Activated CD8-positive, alpha-beta memory T cell treated with anti-CD3 and anti-CD28 coated beads, Interleukin-2, amount 10 ng/mL, durations not matched to agents 7 days and 5 days (primary cell): ENCODE measurements at places on chromosomes 7 and 10. TPM values are rescaled to one million over a fixed set of nuclear protein-coding genes. Genes with fewer than 3 reads are reported as not detected.
A peak's percentile ranks its signal among the peaks of the same experiment; 100 is the strongest.

- H3K36me3 ChIP-seq = no peaks in the 10 kb centered on the region
- no peaks in the 10 kb centered on the region for H3K27me3 ChIP-seq
- H3K4me1 ChIP-seq = no peaks in the 10 kb centered on the region
- H3K27ac ChIP-seq = no peak overlapping the region
These were observed 213.5 kb upstream of the TMEM229A start for GRCh38 chr7:124246262-124246863.

- peaks cover 91% of the 10 kb centered on the region for H3K4me1 ChIP-seq
- peaks cover 61% of the 10 kb centered on the region for H3K36me3 ChIP-seq
- H3K27ac ChIP-seq = peak overlapping the region; percentile 99
- peak overlapping the region; percentile 66 for H3K4me3 ChIP-seq
- no peaks in the 10 kb centered on the region for H3K27me3 ChIP-seq
These were observed 16.1 kb downstream of the OGDH start for GRCh38 chr7:44622342-44623151.

- H3K4me3 ChIP-seq = no peak overlapping the region
- no peak overlapping the region for H3K27ac ChIP-seq
- H3K27me3 ChIP-seq = no peaks in the 10 kb centered on the region
These were observed 23.3 kb upstream of the LRRC4 start for GRCh38 chr7:128054511-128054910.

DNA sequence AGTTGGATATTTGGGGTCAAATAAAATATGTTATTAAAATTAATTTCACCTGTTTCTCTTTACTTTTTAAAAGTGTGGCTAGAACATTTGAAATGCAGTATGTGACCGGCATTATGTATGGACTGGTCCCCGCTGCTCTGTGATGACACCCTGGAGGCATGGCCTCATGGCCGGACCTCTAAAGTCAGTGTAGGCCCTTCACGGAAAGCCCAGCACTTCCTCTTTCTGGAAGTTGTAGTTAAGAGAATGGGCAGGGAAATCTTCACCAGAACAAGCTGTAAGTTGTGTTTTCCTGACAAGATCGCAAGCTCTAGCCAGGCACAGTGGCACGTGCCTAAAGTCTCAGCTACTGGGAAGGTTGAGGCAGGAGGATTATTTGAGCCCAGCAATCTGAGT lies 38.3 kb upstream of the SRGN start:
- H3K4me1 ChIP-seq = peaks cover 77% of the 10 kb centered on the region
- no peak overlapping the region for H3K4me3 ChIP-seq
- no peaks in the 10 kb centered on the region for H3K36me3 ChIP-seq
- H3K27ac ChIP-seq = no peak overlapping the region
- no peak for DNase-seq

- H3K4me3 ChIP-seq = no peak overlapping the region
- H3K4me1 ChIP-seq = peaks cover 15% of the 10 kb centered on the region
- peaks cover 1% of the 10 kb centered on the region for H3K36me3 ChIP-seq
These were observed 66.3 kb upstream of the IL6 start for GRCh38 chr7:22660732-22661131.

GRCh38 chr10:100043796-100044195 lies 34.0 kb upstream of the DNMBP start:
- H3K4me3 ChIP-seq = no peak overlapping the region
- H3K27me3 ChIP-seq = peaks cover 13% of the 10 kb centered on the region
- H3K27ac ChIP-seq = no peak overlapping the region
- no peaks in the 10 kb centered on the region for H3K36me3 ChIP-seq
- H3K4me1 ChIP-seq = no peaks in the 10 kb centered on the region
- no peak for DNase-seq

- H3K36me3 ChIP-seq = peaks cover 3% of the 10 kb centered on the region
- no peak for DNase-seq
- peaks cover 49% of the 10 kb centered on the region for H3K27me3 ChIP-seq
- H3K27ac ChIP-seq = no peak within 1 kb of the TSS
- peak within 1 kb of the TSS; percentile 42 for H3K4me3 ChIP-seq
- peaks cover 7% of the 10 kb centered on the region for H3K4me1 ChIP-seq
These were observed at the start of gene PTPRZ1 for GRCh38 chr7:121872831-121873288. PTPRZ1 (plus strand) TSS chr7:121873161; CDS start chr7:121873500, 339 bp downstream.

GRCh38 chr10:68088740-68089139 lies 13.7 kb upstream of the HERC4 start:
- peaks cover 4% of the 10 kb centered on the region for H3K27me3 ChIP-seq
- H3K4me1 ChIP-seq = peaks cover 18% of the 10 kb centered on the region
- no peak for DNase-seq
- peak overlapping the region; percentile 51 for H3K4me3 ChIP-seq
- peaks cover 2% of the 10 kb centered on the region for H3K36me3 ChIP-seq

DNA sequence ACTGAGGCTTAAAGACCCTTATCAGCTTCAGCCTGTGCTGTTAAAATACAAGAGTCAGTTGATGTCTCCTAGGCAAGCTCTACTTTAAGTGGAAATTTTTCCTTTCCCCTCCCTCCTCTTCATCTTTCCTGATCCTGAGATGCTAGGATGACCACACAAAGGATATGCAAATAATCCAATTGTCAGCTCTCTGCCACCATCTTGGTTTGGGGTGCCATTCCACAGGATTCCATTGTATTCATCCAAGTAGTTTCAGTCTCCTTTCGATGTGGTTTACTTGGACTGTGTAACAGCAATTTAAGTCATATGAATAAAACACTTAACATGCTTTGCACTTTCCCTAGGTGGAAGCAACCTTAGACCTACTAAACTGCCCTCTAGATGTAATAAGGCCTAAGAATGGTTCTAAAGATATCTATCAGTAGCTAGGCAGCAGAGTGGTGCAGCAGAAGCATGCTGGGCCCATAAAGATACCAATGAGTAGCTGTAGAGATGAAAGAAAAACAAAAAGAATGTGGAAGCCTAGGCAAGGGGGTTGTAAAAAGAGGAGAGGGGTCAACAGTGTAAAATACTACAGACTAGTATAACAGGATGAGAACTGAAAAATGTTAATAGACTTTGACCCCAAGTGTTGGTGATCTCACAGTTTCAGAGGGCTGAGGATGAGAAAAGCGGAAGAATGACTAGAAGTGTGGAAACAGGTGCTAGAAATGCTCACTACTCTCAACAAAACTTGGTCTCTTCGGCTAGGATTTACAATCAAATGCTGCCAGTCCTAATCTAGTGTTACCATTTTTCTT lies 2.4 kb upstream of the CFAP69 start:
- no peak for DNase-seq
- H3K4me1 ChIP-seq = peaks cover 27% of the 10 kb centered on the region
- peaks cover 51% of the 10 kb centered on the region for H3K27me3 ChIP-seq
- no peak overlapping the region for H3K4me3 ChIP-seq
- no peaks in the 10 kb centered on the region for H3K36me3 ChIP-seq

DNA sequence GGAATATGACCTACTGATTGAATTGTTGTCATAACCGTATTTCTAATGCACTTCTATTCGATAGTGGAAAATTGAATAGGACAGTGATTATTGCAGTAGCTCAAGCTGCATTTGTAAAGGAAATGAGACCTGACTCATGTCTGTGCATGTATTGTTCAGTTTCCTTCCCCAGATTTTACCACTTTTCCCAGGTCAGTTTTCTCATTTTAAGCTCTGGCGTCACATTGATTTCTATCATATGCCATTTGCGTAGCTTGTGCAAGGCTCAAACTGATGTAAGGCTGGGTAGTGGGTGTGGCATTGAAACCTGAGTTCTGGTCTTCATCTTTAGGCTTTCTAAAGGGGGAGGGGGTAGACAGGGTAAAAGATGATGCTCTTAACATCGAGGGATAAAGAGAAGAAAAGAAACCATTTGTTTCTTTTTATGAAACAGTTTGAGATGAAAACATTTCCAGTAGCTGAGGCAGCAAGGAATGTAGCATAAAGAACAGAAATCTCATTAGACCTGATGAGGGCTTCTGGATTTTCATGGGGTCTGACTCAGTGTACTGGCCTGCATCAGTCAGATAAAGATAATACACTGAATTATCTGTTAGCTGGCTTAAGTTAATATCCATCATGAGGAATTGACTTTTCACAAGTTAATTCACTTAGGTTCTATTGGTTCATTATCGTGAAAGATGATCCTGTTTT lies 182.3 kb upstream of the CDCA7L start:
- H3K27ac ChIP-seq = no peak overlapping the region
- H3K27me3 ChIP-seq = peaks cover 43% of the 10 kb centered on the region
- no peak overlapping the region for H3K4me3 ChIP-seq
- peaks cover 6% of the 10 kb centered on the region for H3K4me1 ChIP-seq
- H3K36me3 ChIP-seq = no peaks in the 10 kb centered on the region
- DNase-seq = no peak

DNA sequence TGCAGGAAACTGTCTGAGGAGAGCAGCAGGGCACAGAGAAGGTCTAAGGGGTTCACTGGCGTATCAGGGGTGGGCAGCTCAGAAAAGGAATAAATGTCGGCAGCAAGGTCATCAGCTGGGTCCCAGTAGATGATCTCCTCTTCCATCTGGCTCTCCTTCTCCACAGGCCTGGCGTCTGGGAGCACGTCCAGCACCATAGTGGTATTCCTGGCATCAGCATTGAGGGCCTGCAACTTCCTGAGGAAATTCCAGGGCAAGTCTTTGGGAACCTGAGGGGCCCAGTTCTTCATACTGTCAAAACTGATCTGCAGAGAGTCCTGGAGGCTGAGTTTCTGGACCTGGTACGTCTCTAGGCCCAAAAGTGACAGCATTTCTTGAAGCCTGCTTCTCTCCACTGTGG lies 9.6 kb upstream of the MRPS24 start:
- no peak overlapping the region for H3K4me3 ChIP-seq
- no peak for DNase-seq
- H3K4me1 ChIP-seq = peaks cover 11% of the 10 kb centered on the region
- H3K36me3 ChIP-seq = peaks cover 39% of the 10 kb centered on the region
- no peak overlapping the region for H3K27ac ChIP-seq

GRCh38 chr10:100864978-100865377 lies 47.8 kb upstream of the SLF2 start:
- H3K36me3 ChIP-seq = no peaks in the 10 kb centered on the region
- no peak overlapping the region for H3K27ac ChIP-seq
- H3K27me3 ChIP-seq = peaks cover 53% of the 10 kb centered on the region
- H3K4me1 ChIP-seq = peaks cover 2% of the 10 kb centered on the region
- no peak overlapping the region for H3K4me3 ChIP-seq

- peaks cover 3% of the 10 kb centered on the region for H3K27me3 ChIP-seq
- no peaks in the 10 kb centered on the region for H3K36me3 ChIP-seq
- H3K4me3 ChIP-seq = no peak overlapping the region
- DNase-seq = no peak
- H3K27ac ChIP-seq = no peak overlapping the region
These were observed 123.8 kb downstream of the KCNMA1 start for GRCh38 chr10:77513781-77514331.

GRCh38 chr10:24531439-24531838 lies 192.2 kb downstream of the ARHGAP21 start:
- H3K36me3 ChIP-seq = no peaks in the 10 kb centered on the region
- H3K27me3 ChIP-seq = peaks cover 8% of the 10 kb centered on the region
- no peak overlapping the region for H3K4me3 ChIP-seq
- no peaks in the 10 kb centered on the region for H3K4me1 ChIP-seq
- H3K27ac ChIP-seq = no peak overlapping the region

DNA sequence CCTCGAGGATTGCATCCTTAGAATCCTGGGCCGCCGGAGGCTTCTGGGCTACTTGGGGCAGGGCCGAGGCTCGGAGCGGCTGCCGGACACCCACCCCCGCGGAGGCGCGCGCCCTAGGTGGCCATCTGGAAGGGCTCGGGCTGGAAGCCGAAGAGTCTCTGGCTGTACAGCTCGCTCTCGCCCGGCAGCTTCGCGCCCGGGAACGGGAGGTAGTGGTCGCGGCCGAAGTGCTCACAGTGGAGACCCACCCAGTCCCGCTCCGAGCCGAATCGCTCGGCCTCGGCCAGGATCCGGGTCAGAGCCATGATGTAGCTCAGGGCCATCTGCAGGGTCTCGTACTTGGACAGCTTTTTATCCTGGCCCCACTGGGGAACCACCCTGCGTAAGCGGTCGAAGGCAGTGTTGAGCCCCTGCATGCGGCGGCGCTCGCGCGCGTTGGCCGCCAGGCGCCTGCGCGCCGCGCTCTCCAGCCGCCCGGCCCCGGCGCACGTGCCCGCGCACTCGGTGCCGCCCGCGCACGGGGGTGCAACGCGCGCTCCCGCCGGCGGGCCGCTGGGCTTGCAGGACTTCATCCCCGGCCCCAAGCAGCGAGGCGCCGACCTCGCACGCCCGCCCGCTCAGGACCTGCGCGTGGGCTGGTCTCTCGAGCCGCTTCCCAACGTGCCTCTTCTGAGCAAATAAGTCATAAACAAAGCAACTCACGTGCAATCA lies 652 bp downstream of the ATOH7 start:
- no peaks in the 10 kb centered on the region for H3K36me3 ChIP-seq
- DNase-seq = peak; percentile 48
- H3K4me3 ChIP-seq = peak overlapping the region; percentile 68

DNA sequence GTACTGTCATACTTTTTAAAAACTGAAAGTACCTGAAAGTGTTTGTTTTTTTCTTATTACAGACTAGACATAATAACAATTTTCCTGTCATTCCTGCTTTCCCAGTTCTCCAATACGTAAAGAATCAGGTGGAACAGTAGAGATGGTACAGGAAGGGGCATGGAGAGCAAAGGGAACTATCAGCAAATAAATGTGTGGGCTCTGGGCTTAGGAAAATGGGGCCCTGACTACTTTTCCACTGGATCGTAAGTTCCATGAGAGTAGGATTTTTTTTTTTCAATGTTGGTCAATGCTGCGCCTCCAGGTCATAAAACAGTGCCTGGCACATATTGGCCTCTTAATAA lies 15.2 kb upstream of the FAS start:
- peaks cover 7% of the 10 kb centered on the region for H3K36me3 ChIP-seq
- H3K27me3 ChIP-seq = no peaks in the 10 kb centered on the region
- peak overlapping the region; percentile 95 for H3K4me3 ChIP-seq
- no peak for DNase-seq

GRCh38 chr10:3126249-3126648 lies 46.3 kb downstream of the PITRM1 start:
- no peaks in the 10 kb centered on the region for H3K27me3 ChIP-seq
- no peak overlapping the region for H3K4me3 ChIP-seq
- no peaks in the 10 kb centered on the region for H3K4me1 ChIP-seq
- DNase-seq = no peak
- H3K36me3 ChIP-seq = peaks cover 37% of the 10 kb centered on the region

DNA sequence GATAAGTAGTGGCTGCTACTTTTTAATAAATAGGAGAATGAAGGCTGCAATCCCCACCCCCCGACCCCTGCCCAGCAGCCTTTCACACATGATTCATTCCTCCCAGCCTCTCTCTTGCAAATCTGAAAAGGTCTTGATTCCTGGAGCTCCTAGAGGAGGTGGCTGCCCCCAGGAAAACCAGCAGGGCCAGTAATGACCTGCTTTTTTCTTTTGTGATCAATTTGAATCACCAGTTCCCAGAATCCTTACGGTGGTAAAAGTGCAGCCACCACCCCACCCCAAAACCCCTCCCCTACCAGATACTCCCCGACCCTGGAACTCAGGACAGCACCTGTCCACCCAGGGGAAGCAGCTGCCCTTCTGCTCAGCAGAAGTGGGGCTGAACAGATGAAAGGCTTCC lies 108.9 kb downstream of the C10orf105 start:
- no peak overlapping the region for H3K4me3 ChIP-seq
- no peaks in the 10 kb centered on the region for H3K4me1 ChIP-seq
- H3K27ac ChIP-seq = no peak overlapping the region

Gene CTAGE8
- not detected for total RNA-seq

Gene PVRIG
- total RNA-seq = 45.2 TPM

Gene ACSM6
- total RNA-seq = not detected
